ENCODE measurements at places on chromosomes 6 and 20.

DNA sequence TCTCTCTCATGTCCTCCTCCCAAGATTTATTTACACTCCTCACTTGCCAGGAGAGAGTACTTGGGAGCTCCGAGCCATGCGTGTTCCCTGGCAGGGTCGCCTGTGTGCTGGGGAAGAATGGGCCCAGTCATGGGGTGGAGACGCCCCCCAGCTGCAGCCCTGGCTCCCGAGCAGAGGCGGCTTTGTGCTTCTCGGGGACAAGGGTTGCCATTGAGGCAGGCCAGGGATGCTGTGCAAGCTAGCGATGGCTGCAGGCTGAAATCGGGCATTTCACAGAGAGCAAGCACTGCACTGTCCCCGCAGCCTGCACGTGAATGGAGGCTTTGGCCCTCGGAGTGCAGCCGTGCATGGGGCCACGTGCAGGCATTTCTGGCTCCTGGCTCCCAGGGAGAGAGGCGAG, 23.8 kb downstream of the PHACTR3 start:
- DNase-seq, result no peak

- DNase-seq, result no peak
Observed at GRCh38 chr6:168527451-168528210, 86.6 kb downstream of the SMOC2 start.

GRCh38 chr6:11952316-11952715, 59.8 kb upstream of the HIVEP1 start:
- no peak for DNase-seq

DNA sequence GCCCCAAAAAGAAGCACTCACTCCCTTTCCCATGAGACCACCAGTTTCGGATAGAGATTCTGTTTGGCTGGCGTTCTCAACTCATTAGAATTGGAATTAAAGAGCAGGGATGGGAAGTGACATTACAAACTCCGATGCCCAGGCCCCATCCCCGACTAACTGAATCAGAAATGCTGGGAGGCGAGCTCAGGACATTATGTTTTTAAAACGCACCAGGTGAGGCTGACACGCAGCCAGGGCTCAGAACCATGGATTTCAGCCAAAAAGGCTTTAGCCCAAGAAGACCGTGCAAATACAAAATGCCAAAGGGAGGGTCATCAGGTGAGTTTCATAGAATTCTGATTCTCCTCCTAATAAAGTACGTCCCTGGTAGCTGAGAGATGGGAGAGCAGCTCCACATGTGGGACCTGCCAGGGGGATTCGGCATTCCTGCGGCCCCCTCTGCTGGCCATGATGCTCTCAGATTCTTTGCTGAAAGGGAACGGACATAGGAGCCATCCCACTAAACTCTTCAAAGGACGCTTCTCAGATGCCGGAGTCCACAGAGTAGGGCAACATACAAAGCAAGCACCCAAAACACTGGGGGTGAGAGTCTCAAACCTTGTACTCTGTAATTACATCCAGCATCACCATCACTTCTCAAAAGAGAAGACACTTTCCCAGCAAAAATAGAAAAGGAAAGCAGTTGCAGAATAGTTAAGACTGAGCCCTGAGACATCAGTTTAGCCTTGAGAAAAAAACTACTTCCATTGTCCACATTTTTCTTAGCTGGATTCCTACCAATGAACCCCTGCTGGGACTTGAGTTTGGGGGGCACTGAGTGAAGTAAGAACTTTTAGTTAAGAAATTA, 205.2 kb downstream of the BMP7 start:
- no peak for DNase-seq

GRCh38 chr20:45427236-45428149, 11.6 kb downstream of the PIGT start:
- DNase-seq, result no peak

DNA sequence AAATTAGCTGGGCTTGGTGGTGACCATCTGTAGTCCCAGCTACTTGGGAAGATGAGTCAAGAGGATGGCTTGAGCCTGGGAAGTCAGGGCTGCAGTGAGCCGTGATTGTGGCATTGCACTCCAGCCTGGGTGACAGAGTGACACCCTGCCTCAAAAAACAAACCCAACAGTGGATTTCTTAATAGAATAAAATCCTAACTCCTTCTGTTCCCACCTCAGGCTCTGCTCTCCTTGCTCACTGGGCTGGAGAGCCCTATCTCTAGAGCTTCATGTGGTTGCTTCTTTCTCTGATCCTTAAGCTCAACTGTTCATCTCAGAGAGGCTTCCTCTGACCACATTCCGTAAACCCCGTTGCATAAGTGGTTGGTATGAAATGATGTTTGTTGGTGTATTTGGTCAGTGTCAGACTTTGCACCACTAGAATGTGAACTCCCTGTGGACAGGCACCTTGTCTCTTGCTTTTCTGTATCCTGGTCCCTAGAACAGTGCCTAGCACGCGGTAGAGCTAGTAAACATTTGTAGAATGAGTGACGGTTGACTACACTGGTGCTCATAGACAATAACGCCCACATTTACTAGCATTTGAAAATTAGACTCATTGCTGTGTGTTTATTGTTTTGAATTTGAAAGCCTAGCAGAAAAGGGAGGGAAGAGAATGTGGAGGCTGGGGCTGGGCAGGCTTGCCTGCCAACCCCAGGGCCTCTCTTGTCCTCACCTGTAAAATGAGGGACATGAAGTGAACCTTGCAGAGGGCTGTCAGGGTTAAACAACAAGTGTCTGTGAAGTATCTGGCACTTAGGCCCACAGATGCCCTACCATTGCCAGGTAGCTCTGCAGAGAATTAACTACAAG, 4.2 kb downstream of the MAPRE1 start:
- DNase-seq, result no peak

- no peak for DNase-seq
Observed at GRCh38 chr6:51213811-51214210, 395.1 kb downstream of the TFAP2B start.

DNA sequence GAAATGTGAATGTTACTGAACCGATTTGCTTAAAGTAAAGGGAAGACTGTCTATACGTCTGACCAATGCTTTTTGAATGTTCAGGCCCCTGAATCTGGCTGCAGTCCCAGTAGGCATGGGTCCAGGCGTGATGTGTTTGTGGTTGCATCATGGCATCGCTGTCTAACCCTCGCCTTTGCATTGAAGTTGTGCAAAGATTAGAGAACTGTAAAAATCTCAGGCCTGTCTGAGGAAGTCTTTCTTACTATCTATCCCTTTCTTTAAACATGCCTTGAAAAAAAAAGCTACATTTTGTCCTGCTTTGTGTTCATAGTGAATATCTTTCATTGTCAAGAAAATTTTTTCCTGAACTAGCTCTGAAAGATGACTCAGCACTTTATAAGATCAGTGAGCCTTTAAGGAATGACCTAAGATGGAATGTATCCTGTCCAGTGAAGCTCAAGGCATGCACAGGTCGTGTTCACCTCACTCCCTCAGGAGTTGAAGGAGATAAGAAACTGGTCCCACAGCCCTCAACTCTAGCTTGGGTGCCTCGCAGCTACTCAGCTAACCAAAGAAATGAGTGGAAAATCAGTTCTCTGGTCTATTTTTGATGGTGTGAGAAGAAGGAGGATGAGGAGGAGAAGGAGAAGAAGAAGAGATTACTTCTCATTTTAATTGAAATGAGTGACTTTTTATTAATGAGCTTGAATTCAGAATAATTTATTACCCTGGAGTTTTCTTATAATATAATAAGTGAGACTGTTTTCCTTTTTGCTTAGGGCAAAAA, 48.6 kb downstream of the TPD52L1 start:
- no peak for DNase-seq

- DNase-seq, result peak; percentile 76
Observed at GRCh38 chr20:41174373-41174772, 37.0 kb downstream of the PLCG1 start.

- DNase-seq, result no peak
Observed at GRCh38 chr6:42448391-42448790, 3.3 kb downstream of the TRERF1 start.

GRCh38 chr6:11526156-11526505, 11.4 kb upstream of the TMEM170B start:
- DNase-seq, result no peak

GRCh38 chr6:107470364-107470763, 11.0 kb upstream of the PDSS2 start:
- no peak for DNase-seq

DNA sequence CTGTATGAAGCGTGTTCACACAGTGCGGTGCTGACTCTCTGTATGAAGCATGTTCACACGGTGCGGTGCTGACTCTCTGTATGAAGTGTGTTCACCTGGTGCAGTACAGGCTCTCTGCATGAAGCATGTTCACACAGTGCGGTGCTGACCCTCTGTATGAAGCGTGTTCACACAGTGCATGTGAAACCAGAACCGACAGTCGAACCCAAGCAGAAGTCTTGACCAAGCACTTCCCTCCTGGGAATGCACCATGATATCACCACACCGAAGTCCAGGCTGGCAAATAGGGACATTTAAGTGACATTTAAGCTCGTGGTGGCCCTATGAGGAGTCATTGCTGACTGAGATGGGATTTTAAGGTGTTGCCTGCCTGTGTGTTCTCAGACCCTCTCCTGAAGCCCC, 11.3 kb upstream of the SERPINB1 start:
- DNase-seq, result peak; percentile 40

DNA sequence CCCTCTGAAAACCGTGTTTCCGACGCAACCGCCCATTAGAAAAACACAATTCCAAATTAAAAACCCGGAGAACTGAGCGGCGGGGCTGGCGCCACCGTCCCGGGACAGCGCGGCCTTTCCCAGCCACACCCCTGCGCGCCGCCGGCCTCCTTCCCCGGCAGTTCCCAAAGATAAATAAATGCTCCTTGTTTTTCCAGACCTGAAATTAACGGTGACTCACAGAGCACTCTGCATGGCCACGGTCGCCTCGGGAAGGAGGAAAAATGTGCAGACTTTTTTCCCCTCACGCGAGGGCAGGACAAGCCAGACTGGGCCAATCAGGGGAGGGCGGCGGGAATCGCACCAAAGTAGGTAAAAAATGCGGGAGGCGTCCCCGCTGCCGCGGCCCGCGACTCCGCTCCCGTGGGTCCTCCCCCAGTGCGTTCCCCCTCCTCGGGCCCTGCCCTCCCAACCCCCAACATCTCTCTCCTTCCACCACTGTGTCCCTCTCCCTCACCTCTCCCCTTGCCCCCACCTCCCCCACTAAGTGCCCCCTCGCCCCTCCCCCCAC, 828 bp upstream of the DSTN start:
- peak; percentile 96 for DNase-seq

DNA sequence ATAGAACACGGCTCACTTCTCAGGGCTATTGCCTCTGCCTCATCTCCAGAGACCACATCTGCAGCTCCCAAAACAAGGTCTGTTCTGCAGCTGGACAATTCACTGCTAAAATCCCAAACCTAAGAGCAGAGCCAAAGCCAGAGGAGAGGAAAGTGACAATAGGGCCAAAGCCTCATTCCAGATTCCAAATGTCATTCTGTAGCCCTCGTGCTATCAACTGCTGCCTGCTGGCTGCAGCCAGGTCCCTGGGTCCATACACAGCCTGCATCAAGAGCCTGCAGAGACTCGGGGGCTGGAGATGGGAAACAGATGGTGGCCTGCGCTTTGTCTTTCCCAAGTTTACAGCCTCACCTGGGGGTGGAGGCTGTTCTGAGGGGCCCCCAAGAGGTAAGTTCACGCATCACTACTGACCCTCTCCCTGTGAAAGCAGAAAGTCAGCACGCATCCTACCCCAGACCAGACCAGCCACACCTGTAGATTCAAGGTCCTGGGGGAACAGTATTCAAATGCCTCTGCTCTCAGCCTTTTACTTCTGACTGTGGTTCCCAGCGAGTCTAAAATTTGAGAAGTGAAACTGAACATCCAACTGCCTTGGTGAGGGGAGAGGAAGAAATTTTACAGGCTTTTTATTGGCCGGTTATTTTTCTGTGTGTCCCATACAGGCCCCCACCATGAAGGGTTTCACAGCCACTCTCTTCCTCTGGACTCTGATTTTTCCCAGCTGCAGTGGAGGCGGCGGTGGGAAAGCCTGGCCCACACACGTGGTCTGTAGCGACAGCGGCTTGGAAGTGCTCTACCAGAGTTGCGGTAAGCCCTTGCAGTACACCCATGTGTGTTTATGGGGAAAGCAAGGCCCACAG, at the start of gene LY86:
TSS of gene LY86 (plus strand) at position 657 of the 860 bp plus-strand sequence. CDS start at position 672, 15 bp downstream.
- DNase-seq, result no peak

- no peak for DNase-seq
Observed at GRCh38 chr20:44970243-44970757, 4.0 kb downstream of the STK4 start.
